ENCODE measurements at places on chromosomes 2 and 18. TPM values are rescaled to one million over a fixed set of nuclear protein-coding genes. Genes with fewer than 3 reads are reported as not detected.

CROCC2 gene
- total RNA-seq = not detected

MAP2 gene
- total RNA-seq = 9.5 TPM

DNA sequence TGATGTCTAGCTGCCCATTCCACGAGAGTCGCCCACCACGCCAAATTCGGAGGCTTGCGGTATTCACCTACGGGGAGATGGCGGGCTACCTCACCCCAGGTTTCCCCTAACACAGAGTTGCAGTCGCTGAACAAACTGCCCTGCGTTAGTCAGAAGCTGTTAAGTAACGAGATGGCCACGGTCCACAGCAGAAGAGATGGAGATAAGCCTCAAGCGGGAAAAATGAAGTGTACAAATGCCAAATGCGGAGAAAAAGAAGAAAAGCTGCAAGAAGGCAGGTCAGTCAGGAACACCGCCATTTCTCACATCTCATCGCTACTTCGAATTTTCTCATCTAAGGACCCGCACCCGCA, 425 bp downstream of the ASB3 start:
- H3K36me3 ChIP-seq = peaks cover 29% of the 10 kb centered on the region
- H3K27me3 ChIP-seq = no peaks in the 10 kb centered on the region
- peaks cover 18% of the 10 kb centered on the region for H3K4me1 ChIP-seq
- DNase-seq = peak; percentile 4

DNA sequence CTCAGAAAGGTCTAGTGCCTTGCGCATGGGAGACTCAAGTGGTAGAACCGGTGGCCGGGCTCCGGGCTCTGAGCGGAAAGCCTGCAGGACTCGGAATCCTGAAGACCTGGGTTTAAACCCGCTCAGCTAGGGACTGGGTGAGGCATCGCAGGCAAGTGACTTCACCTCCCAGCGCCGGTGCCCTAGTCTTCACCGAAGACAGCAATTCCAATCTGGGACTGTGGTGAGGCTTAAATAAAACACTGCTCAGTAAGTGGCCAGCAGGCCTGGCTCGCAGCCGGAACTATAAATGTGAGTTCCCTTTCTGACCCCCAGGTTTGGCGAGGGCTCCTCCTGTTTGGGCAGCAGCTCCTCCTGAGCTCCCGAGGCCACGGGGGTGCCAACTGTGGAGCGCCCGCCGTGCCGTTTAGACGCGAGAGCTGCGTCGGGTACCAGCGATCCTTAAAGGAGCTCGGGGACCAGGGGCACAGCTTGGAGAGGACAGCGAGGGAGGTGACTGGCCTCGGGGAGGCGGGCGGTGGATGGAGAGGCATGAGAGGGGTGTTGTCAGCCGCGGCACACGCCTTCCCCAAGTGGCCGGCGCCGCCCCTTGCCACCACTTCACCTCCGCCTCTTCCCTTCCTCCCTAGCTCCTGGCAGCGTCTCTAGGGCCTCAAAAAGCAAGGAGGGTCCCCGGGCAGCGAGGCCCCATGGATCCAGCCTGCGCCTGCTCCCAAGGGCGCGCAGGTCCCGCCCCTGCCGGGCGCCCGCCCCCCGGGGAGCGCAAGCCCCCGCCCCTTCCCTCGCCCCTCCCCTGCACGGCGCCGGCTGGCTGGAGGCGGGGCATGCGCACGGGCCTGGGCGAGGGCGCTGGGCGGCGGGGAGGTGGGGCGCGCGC, 757 bp upstream of the MTCL1 start:
- peaks cover 49% of the 10 kb centered on the region for H3K4me1 ChIP-seq
- peak; percentile 98 for DNase-seq
- H3K27ac ChIP-seq = peak overlapping the region; percentile 86
- no peaks in the 10 kb centered on the region for H3K27me3 ChIP-seq
- peaks cover 51% of the 10 kb centered on the region for H3K36me3 ChIP-seq

DNA sequence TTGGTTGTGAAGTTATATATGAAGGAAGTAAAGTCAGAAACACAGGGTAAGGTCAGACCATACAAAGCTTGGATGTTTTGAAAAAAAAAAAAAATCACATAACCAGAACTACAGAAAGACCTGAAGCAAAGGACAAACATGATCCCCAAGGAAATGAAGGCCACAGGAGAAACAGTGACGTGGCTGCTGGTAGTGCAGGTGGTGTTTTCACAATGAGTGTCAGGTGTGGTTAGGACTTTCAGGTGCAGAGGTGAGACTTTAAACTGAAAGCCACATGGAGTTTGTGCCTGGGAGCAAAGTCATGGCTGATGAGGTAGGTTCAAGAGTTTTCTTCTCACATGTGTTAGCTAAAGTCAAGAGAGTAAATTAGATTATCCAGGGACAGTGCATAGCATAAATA, 270.7 kb downstream of the PIEZO2 start:
- no peak for DNase-seq
- H3K36me3 ChIP-seq = no peaks in the 10 kb centered on the region
- no peaks in the 10 kb centered on the region for H3K4me1 ChIP-seq
- H3K4me3 ChIP-seq = no peak overlapping the region
- H3K27me3 ChIP-seq = no peaks in the 10 kb centered on the region

GRCh38 chr2:69512446-69512845, 75.2 kb upstream of the NFU1 start:
- DNase-seq = no peak
- no peak overlapping the region for H3K4me3 ChIP-seq
- no peaks in the 10 kb centered on the region for H3K27me3 ChIP-seq
- no peak overlapping the region for H3K27ac ChIP-seq
- peaks cover 10% of the 10 kb centered on the region for H3K36me3 ChIP-seq
- H3K4me1 ChIP-seq = peaks cover 21% of the 10 kb centered on the region

- H3K27ac ChIP-seq = no peak overlapping the region
- H3K4me3 ChIP-seq = no peak overlapping the region
Measured at GRCh38 chr2:147083664-147084063, 761.2 kb upstream of the ACVR2A start.

GRCh38 chr2:240590681-240591111, 4.2 kb downstream of the CAPN10 start:
- H3K4me1 ChIP-seq = peaks cover 19% of the 10 kb centered on the region
- no peak for DNase-seq
- no peak overlapping the region for H3K4me3 ChIP-seq
- no peak overlapping the region for H3K27ac ChIP-seq
- no peaks in the 10 kb centered on the region for H3K27me3 ChIP-seq
- peaks cover 19% of the 10 kb centered on the region for H3K36me3 ChIP-seq

Data from Calu3 (cell line).